ENCODE measurements at places on chromosomes 2 and 18. TPM values are rescaled to one million over a fixed set of nuclear protein-coding genes. Genes with fewer than 3 reads are reported as not detected.

DNA sequence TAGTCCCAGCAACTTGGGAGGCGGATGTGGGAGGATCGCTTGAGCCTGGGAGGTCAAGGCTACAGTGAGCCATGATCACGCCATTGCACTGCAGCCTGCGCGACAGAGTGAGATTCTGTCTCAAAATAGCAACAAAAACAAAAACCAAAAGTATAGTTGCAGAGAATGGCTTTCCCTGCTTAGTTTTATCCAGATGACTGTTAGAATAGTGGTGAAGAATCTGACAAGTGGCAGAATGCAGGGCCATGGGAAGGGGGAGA lies 53.8 kb downstream of the NEDD4L start:
- no peak for DNase-seq

GRCh38 chr2:239300242-239300641 lies 100.6 kb downstream of the HDAC4 start:
- no peak for DNase-seq

GRCh38 chr2:222353993-222354392 lies 55.2 kb upstream of the PAX3 start:
- no peak for DNase-seq

GRCh38 chr2:207417301-207417718 lies 112.5 kb upstream of the CREB1 start:
- no peak for DNase-seq

GRCh38 chr2:43576981-43577892 lies 18.6 kb downstream of the THADA start:
- peak; percentile 19 for DNase-seq

GRCh38 chr2:217393585-217394032 lies 533.7 kb upstream of the TNP1 start:
- peak; percentile 49 for DNase-seq

GRCh38 chr2:55965966-55966365 lies 42.4 kb upstream of the EFEMP1 start:
- DNase-seq = no peak

- DNase-seq = peak; percentile 91
Observed at GRCh38 chr2:203650860-203651613, 55.4 kb upstream of the CD28 start.

GRCh38 chr18:55401638-55402191 lies 186.3 kb downstream of the TCF4 start:
- no peak for DNase-seq

GRCh38 chr2:101396316-101396717 lies 9.0 kb upstream of the CREG2 start:
- no peak for DNase-seq

DNA sequence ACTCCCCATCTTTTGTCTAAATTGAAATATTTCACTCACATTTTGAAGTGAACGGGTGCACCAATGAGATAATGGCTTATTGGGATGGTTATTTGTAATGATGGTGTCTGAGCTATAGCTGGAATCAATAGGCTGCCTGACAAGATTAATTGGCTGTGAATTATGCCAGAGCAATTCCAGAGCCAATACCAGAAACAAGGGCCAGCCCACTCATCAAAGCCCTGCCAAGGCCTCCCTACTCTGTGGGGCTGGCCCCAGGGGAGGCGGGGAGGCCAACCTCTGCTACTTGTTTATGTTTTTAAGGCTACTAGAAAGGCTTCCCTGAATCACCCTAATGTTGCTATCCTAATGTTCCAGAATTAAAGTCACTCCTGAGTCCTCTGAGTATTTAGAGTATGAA lies 29.1 kb upstream of the NEMP2 start:
- DNase-seq = no peak

GRCh38 chr2:240998995-240999791 lies 775 bp downstream of the SNED1 start:
- peak; percentile 58 for DNase-seq

DNA sequence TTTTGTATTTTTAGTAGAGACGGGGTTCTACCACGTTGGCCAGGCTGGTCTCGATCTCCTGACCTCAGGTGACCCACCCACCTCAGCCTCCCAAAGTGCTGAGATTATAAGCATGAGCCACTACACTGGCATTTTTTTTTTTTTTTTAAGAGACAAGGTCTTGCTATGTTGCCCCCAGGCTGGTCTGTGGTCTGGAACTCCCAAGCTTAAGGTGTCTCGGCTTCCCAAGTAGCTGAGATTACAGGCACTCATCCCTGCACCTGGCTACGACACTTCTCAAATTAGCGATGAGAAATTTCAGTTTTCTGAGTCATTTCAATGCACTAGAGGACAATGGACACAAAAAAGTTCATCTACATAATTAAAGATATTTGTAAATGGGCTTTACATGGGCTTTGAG lies 36.6 kb upstream of the TCF7L1 start:
- DNase-seq = no peak

DNA sequence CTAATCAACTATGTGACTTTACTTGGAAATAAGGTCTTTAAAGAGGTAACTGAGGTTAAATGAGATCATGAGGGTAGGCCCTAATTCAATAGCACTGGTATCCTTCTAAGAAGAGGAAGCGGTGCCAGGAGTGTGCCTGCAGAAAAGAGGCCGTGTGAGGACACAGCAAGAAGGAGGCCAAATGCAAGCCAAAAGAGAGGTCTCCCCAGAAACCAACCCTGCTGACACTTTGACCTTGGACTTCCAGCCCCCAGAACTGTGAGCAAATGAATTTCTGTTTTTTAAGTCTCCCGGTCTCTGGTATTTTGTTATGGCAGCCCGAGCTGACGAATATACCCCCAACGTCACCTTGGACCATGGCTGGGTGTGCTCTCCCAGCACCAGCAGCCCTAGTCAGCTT lies 257.5 kb upstream of the NCKAP5 start:
- DNase-seq = no peak

GRCh38 chr2:188415754-188416083 lies 124.0 kb downstream of the GULP1 start:
- DNase-seq = no peak

DNA sequence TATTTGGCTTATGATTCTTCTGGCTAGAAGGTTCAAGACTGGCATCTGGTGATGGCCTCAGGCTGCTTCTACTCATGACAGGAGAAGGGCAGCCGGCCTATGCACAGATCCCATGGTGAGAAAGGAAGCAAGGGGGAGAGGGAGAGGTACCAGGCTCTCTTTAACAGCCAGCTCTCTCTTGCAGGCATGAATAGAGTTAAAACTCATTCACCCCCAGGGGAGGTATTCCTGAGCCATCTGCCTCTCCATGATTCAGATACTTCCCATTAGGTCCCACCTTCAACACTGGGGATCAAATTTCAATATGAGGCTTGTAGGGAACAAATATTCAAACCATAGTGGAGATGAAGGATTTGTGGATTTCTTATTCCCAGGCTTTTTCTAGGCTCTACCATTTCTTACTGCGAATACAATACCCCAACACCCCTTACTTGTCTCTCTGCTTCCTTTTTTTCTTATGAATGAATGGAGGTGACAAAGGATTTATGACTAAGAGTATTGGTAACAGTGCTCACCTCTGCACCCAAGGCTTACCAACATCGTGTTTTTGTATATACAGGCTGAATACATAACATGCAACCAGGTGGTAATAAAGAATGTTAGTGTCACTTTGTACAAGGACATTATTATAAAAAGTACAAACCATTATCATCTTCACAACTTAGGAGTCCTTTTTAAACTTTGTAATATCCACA lies 454.6 kb upstream of the TRIB2 start:
- DNase-seq = no peak

DNA sequence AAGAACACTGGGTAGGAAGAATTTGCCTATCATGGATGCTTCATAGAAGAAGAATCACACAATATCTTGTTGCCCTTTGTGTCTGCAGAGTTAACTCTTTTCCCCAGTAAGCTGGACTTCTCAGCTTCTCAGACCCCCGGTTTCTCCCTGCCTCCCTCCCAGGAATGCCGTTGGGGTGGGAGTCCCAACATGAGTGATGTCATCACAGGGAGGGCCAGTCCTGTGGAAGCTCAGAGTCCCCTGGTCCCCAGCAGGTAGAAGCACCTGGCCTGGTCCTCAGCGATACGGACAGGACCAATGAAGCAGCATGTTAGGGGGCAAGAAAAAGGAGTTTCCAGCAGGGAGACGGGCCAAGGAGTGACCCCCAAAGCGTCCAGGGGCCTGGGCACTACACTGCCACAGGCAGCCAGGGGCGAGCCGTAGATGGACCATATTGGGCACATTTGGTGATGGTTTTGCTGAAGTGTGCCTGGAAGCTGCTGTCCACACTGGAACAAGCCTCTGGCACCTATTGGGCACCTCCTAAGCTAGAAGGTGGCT lies 235.9 kb upstream of the SMAD2 start:
- DNase-seq = no peak

DNA sequence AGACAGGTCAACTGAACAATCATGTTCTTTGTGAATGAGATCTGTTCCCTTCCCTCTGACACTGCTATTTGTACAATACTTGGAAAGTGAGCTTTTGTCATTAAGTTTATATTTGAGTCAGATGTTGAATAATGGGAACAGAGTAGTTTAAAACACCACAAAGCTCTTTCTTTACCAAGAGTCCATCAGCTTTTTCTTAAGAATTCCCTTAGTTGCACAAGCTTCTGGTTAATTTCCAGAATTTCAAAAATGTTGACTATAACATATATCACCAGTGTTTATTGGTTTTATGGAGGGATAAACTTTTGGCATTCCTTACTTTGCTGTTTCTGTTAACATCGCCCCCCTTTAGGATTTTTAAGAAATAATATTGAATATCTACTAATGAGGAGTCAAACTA lies 403.7 kb downstream of the CCDC85A start:
- no peak for DNase-seq

DNA sequence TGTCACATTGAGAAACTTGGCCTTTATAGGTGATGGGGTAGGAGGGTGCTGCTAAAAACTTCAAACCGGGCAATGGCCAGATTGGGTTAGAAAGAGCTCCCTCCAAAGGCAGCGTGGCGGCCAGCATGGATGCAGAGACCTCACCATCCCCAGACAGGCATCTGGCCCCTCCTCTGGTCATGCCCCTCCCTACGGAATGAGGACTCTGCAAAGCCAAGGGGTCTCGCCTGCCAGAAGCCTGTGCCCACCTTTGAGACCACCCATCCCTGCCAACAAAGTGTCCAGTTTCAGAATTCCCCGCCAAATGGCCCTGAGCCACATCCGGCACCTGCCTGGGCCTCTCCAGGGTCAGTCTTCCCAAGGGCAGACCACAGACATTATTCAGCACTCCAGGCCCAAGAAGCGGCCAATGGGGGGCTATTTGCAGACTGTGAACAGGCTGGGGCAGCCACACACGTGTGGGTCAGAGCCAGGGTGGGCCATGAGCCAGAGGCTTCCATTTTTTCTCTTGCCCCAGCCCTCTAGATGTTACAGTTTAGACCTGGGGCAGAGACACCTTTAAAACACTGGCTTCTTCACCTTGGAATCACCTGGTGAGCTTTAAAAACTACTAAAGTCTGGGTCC lies 4.2 kb upstream of the ATP6V1B1 start:
- no peak for DNase-seq

GRCh38 chr18:77205769-77206168 lies 43.9 kb upstream of the GALR1 start:
- DNase-seq = no peak

DNA sequence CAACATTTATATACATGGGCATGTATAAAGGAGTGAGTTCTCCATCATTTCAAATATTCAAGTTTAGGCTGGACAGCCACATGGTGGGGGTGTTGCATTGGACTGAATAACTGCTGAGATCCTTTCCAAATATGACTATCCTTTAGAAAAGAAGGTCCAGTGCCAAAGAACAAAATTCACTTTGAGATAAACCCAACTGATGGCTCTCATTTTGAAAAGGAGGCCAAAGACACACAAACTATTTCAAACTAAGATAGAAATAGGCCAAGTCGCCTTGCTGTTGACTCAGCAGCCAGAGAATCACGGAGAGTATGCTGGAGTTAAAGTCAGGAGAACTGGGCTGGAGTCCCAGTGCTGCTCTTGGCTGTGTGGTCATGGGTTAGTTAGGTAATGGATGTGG lies 204.5 kb upstream of the LRATD1 start:
- no peak for DNase-seq

DNA sequence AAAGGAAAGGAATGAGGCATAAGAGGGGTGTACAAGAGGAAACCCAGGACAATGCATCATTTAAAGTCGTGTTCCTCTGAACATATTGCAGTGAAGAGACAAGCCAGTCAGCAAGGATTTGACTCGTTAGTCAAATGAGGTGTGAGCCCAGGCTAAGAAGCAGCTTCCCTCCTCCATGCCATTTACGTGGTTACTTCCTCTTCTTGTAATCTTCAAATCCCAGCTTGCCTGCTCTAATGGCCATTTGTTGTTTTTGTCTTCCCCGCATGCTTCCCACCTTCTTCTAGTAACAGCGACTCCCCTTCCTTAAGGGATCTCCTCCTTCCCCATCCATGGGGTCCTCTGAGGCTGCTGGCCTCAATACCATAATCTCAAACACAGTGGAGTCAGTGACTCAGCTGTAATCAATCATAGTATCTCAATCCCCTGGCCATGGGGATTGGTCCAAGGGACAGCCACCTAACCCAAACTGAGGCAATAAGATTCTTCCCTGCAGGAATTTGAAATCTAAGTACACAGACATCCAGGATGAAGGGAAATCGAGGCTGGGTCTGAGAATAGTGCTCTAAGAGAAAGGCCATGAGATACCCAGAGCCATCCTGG lies 37.6 kb downstream of the SLC14A1 start:
- no peak for DNase-seq

GRCh38 chr2:75564713-75565359 lies 4.1 kb upstream of the EVA1A start:
- DNase-seq = no peak

- DNase-seq = no peak
Observed at GRCh38 chr18:1542230-1542774, 637.6 kb downstream of the ADCYAP1 start.

DNA sequence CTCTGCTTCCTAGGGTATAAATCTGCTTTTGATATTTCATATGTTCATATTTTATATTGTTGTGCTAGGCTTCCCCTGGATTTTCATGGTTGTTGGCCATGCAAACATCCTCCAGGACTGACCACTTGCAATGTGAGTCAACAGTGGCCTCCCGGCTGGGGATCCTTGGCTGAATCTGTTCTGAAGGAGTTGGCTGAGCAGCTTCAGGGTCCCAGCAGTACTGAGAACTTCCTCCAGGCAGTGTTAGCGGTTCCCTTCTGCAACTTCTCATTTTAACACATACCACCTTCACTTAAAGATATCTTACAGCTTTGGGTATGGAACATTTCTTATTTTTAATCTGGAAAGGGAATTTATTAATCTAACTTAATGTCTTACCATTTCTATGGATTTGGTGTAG lies 122.1 kb downstream of the DTNB start:
- no peak for DNase-seq

MC5R gene
- total RNA-seq = not detected

NEU4 gene
- total RNA-seq = 41.4 TPM

CTNNA2 gene
- 4.2 TPM for total RNA-seq

STEAP3 gene
- 13.9 TPM for total RNA-seq

NTSR2 gene
- total RNA-seq = not detected

CASP8 gene
- 49.8 TPM for total RNA-seq

Data from mucosa of descending colon (tissue), 3 donors.